NCI-H345 (cell line): ENCODE measurements at places on chromosomes 2 and 18.

DNA sequence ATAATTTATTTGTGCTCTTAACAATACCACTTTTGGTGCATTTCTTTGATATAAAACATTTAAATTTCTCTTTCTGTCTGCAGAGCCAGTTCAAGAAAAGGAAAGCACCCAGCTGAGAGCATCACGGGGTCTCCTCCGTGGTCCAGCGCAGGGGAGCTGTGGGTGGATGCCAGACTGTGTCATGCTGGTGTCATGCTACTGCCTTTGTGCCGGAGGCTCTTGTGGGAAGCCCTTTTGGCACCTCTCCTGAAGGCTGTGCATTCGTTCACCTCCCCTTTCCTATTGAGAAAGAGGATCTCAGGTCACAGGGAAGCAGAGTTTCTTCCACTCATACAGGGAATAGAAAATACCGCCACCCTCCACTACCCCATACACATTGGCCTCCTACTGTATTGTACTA, 450.4 kb downstream of the GALR1 start:
- DNase-seq = peak; percentile 5

- DNase-seq = no peak
Measured at GRCh38 chr2:208103616-208104015, 20.7 kb downstream of the CRYGD start.

GRCh38 chr2:229363185-229363814, 92.2 kb upstream of the PID1 start:
- no peak for DNase-seq

GRCh38 chr18:56639104-56639381, 651 bp upstream of the TXNL1 start:
- peak; percentile 10 for DNase-seq
